ENCODE measurements at places on chromosomes 3 and 15. TPM values are rescaled to one million over a fixed set of nuclear protein-coding genes. Genes with fewer than 3 reads are reported as not detected.

Gene CCDC13
- 1.9 TPM for polyA plus RNA-seq

Gene MST1R
- polyA plus RNA-seq, result 6.2 TPM

Gene XYLB
- polyA plus RNA-seq, result 6.6 TPM

Gene TMEM212
- 3.1 TPM for polyA plus RNA-seq

Gene FANCD2OS
- polyA plus RNA-seq, result not detected

Gene C3orf33
- polyA plus RNA-seq, result 8.5 TPM

Gene ANAPC13
- 88.3 TPM for polyA plus RNA-seq

Gene C2CD4A
- polyA plus RNA-seq, result not detected

Gene CD80
- polyA plus RNA-seq, result 3.6 TPM

Gene TGM5
- 0.09 TPM for polyA plus RNA-seq

Gene TRPM1
- polyA plus RNA-seq, result not detected

Gene SAMD7
- polyA plus RNA-seq, result not detected

Gene CGNL1
- polyA plus RNA-seq, result 24.5 TPM

Gene GNAT1
- polyA plus RNA-seq, result not detected

Gene SNRPA1
- polyA plus RNA-seq, result 75.7 TPM

Gene SPTBN5
- polyA plus RNA-seq, result 1.8 TPM

Measured in right lung (tissue), 10 donors.